ENCODE measurements at places on chromosomes 4 and X.

- no peak for DNase-seq
These were observed 100.0 kb downstream of the TEX13A start for GRCh38 chrX:105120463-105120862.

DNA sequence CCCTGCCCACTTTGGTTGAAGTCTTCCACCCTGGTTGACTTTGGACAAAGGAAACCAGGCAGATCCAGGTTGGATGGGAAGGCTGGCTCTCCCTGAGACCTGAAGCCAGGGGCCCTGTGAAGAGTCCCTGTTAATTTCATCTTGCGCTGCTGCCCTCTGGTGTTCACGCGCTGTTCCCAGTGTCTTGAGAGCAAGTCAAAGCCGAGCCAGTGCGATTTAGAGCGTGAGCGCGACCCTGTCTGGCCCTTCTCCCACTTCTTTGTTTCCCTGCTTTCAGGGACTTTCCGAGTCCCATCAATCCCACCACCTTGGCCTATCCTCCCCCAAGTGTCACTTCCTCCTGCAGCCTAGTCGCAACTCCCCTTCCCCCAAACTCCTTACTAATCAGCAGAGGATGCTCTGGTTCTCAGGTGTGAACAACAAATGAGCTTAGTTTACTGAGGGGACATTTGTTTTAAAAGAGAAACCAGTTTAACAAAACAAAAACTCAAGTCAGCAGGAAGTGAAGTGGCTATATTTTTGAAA is 25.8 kb upstream of the CHRNA9 start:
- peak; percentile 89 for DNase-seq

GRCh38 chr4:141656031-141656430 is 19.6 kb downstream of the IL15 start:
- DNase-seq, result no peak

DNA sequence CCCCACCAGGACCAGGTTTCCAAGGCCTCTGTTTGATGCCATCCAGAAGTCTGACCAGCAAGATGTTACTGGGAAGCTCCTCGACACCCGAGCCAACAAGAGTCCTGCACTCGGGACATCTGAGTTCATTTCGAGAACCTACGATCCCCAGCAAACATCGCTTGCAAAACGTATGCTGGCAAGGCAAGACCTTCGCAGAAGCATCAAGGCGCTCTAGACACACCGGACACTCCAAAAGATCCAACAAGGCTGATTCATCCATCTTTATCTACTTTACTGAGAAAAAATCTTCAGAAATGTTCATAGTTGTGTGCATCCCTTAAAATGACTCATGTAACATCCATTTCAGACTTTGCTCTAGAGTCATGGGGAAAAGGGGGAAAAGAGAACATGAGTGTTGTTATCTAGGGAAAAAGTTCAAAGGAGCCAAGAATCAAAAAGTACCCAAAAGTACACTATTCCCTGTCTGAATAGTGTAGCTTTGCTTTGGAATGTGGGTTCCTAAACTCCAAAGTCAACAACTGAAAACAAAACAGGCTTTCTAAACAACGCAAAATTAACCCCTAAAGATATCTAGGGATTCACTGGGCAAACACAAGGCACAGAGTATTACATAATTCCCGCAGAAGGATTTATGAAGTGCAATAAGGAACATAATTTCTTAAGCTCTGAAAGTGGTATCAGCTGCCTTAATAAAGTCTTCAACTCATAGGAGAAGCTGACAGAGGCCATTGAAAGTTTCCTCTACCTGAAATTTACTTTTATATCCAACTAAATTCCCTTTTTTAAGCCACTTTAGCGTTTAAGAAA is 1.6 kb downstream of the SH3RF1 start:
- DNase-seq, result no peak

DNA sequence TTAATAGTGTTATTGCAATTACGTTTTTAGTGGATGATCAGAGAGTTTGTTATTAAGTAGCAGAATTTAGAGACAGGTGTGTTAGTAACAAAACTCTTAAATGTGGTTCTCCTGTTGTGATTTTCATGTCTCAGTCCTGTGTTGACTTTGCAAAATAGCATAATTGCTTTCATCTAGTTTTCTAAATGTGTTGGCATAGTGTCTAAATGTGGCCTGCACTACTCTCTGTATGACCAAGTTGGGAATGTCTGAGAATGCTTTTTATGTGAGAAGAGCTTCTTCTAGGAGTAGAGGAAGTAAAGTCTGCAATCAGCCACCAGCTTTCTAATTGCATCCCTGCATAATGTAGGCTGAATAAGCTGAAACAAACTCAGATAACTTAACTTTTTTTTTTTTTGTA is 158.6 kb upstream of the FAT1 start:
- no peak for DNase-seq

- DNase-seq, result no peak
These were observed 44.5 kb upstream of the IL21 start for GRCh38 chr4:122665161-122665929.

GRCh38 chr4:73668782-73669201 is 48.6 kb upstream of the RASSF6 start:
- no peak for DNase-seq

DNA sequence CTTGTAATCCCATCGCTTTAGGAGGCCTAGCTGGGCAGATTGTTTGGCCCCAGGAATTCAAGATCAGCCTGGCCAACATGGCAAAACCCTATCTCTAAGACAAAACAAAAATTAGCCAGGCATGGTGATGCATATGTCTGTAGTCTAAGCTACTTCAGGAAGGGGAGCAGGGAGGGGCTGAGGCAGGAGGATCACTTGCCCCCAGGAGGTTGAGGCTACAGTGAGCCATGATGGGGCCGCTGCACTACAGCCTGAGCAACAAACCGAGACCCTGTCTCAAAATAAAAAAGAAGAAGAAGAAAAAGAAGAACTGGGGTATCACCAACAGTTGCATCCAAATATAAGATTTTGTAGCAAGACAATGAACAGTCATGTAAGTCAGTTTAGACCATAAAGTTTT is 47.3 kb upstream of the NFKB1 start:
- DNase-seq, result no peak

All from sigmoid colon (tissue), 7 donors.